ENCODE measurements at places on chromosomes 1 and 21. TPM values are rescaled to one million over a fixed set of nuclear protein-coding genes. Genes with fewer than 3 reads are reported as not detected.

The B3GALNT2 gene
- 17.0 TPM for total RNA-seq

The OR2L2 gene
- total RNA-seq, result not detected

The S100A1 gene
- total RNA-seq, result 45.4 TPM

The OTUD7B gene
- total RNA-seq, result 79.1 TPM

The SPRR2G gene
- total RNA-seq, result not detected

The PODN gene
- total RNA-seq, result 209 TPM

DNA sequence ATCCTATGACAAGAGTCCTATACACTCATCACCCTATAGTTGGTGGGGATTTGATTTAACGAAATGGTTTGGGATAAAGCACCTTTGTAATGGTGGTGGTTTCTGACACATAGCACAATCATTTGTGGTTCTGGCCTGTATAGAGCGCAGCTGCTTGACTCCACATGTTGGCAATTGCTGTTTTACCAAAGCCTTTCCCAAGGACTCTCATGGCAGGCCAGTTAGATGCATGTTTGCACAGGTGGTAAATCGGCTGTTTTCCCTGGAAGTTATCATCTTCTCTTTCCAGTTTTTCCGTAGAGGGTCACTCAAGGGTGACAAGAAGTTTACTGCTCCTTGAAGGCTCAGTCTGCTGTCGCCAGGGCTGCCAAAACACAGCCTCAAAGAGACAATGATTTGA is 17.1 kb upstream of the XPR1 start:
- no peaks in the 10 kb centered on the region for H3K36me3 ChIP-seq
- no peaks in the 10 kb centered on the region for H3K4me1 ChIP-seq
- H3K27me3 ChIP-seq, result no peaks in the 10 kb centered on the region
- H3K4me3 ChIP-seq, result no peak overlapping the region
- DNase-seq, result no peak

DNA sequence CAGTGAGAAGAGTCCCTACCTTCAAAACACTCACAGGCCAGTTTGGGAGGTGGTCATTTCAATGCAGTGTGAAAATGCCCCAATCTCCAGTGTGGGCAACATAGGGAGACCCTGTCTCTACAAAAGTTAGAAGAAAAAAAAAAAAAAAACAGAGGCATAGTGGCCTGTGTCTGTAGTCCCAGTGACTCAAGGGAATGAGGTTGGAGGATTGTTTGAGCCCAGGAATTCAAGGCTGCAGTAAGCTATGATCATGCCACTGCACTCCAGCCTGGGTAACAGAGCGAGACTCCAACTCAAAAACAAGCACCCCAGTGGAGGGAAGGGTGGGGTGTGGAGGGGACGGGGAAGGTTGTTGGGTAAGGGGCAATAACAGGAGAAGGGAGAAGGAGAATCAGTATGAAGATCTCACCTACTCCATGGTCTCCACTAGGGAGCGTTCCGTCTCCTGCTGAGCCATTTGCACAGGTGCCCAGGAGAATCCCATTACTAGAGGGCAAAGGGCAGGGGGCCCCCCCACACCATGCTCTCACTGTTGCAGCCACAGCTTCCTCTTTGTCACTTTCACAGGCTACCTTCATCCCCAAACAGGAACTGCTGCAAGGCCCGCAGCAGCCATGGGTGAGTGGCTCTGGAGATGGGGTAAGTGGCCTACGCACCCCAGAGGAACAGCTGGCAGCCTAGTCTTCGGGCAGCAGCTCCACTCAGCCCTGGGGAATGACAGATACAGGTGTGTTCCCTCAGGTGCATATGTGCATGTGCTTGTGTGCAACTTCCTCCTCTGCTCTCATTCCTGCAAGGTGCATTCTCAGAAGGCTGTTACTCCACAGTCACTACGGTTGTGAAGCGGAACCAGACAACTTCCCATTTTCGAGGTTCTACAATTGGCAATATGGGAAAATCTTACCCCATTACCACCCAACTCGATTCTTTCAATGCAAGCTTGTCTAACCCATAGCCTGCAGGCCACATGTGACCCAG is 87.9 kb upstream of the LYST start:
- no peak overlapping the region for H3K27ac ChIP-seq
- H3K36me3 ChIP-seq, result no peaks in the 10 kb centered on the region
- DNase-seq, result no peak
- no peaks in the 10 kb centered on the region for H3K27me3 ChIP-seq
- H3K4me1 ChIP-seq, result no peaks in the 10 kb centered on the region

DNA sequence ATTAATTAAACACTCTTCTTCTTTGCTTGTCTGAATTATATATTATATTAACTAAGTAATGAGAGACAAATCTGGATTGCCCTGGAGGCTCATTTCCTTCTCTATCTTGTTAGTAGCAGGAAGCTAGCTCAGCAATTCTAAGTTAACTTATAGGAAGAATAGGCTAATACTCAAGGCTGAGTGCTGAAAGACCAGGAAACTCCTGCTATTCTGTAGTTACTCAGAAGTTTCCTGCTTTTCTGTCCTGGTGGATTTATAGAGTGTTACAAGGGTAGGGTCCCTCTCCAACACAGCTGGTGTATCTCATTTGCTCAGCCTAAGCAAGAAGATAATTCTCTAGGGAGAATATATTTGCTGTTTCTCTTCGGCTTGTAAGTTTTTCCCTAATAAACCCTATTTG is 29.2 kb downstream of the HSPA13 start:
- no peak overlapping the region for H3K4me3 ChIP-seq
- H3K27me3 ChIP-seq, result no peaks in the 10 kb centered on the region
- H3K27ac ChIP-seq, result no peak overlapping the region
- H3K36me3 ChIP-seq, result no peaks in the 10 kb centered on the region

DNA sequence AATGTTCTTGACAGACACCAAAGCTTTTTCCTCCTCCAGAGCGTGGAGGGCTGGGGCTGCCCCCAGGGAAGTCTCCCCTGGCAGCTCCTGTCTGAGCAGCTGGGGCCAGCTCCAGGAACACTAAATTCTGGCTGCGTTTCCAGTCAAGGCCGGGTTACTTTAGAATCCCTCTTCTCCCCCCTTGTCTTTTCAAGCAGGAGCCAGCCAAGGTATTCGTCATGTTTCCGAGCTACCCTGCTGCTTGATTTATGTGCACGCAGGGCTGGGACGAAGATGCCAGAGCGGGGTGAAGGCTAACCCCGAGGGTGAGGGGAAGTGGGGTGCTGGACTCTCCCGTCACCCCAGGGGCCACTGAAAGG is 68.1 kb upstream of the ANGPTL1 start:
- no peak overlapping the region for H3K4me3 ChIP-seq
- H3K4me1 ChIP-seq, result no peaks in the 10 kb centered on the region
- peak; percentile 60 for DNase-seq
- no peaks in the 10 kb centered on the region for H3K36me3 ChIP-seq
- H3K27ac ChIP-seq, result peak overlapping the region; percentile 88

DNA sequence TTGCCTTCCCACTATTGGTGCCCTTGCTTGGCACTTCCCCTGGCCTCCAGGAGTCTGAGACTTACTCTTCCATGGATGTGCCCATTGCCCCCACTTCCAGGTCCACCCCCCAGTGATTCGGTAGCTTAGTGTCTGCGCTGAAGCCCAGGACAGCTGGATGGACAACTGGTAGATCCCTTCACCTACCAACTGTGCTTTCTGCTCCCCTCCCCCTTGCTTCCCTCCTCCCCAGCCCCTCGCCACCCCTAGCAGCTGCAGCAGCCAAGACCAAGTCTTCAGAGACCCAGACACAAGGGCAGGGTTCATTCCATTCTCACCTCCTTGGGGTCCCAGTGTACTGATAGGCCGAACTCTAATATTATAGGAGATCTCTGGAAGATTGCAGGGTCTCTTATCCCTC is 6.9 kb downstream of the LMNA start:
- H3K27ac ChIP-seq, result peak overlapping the region; percentile 97
- no peaks in the 10 kb centered on the region for H3K27me3 ChIP-seq
- H3K4me3 ChIP-seq, result peak overlapping the region; percentile 12
- no peak for DNase-seq
- peaks cover 85% of the 10 kb centered on the region for H3K4me1 ChIP-seq

- H3K4me1 ChIP-seq, result peaks cover 4% of the 10 kb centered on the region
- no peak overlapping the region for H3K27ac ChIP-seq
- H3K27me3 ChIP-seq, result no peaks in the 10 kb centered on the region
- no peak overlapping the region for H3K4me3 ChIP-seq
These were observed 49.6 kb downstream of the ABCA4 start for GRCh38 chr1:94071391-94071790.

DNA sequence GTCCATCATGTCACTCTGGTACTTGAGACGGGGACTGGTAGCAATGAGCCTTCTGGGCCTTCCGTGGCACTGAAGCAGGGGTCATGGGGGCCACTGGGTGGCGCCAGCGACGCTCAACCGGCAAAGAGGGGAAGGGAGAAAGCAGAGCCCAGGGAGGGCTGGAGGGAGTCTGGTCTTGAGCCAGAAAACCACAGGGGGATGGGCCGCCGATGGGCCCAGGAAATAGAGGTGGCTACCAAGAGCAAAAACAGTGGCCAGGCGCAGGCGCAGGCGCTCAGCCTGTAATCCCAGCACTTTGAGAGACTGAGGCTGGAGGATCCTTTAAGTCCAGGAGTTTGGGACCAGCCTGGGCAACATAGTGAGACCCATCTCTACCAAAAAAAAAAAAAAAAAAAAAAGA is 21.8 kb downstream of the EXOC8 start:
- DNase-seq, result no peak
- no peak overlapping the region for H3K27ac ChIP-seq
- H3K4me1 ChIP-seq, result no peaks in the 10 kb centered on the region
- H3K27me3 ChIP-seq, result no peaks in the 10 kb centered on the region
- H3K36me3 ChIP-seq, result peaks cover 6% of the 10 kb centered on the region

DNA sequence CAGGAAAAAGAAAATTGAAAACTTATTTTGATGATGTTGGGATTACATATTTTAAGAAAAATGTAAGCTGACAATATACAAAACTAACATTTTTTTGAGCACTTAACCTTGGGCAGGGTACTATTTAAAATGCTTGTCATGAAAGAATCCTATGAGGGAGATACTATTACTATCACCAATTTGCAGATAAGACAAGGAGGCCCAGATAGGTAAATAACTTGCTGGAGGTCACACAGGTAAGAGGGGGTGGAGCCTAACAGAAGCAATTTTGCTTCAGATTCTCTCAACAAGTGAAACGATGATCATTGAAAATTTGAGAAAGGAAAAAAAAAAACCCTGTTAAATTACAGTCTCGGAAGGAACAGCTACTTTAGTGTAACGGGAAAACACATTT is 1.2 kb downstream of the GART start:
- H3K4me1 ChIP-seq, result no peaks in the 10 kb centered on the region
- no peak for DNase-seq
- H3K36me3 ChIP-seq, result no peaks in the 10 kb centered on the region
- H3K4me3 ChIP-seq, result peak overlapping the region; percentile 76
- peak overlapping the region; percentile 98 for H3K27ac ChIP-seq
- no peaks in the 10 kb centered on the region for H3K27me3 ChIP-seq

DNA sequence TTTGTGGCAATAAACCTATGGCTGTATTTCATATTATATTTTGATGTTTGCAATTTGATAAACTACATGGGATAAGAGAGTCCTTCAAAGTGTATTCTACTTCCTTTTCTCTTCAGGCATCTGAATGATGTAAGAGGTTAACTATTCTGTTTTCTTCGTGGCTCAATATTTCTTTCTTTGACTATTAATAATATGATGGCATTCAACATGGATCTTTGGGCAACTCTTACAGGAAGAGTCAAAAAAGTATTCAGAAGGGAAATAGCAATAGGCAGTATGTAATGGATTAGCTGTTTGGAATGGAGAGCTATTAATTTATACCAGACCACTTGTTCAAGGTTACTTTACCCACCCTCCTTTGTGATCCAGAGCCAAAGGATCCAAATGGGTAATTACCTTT is 74.4 kb downstream of the HMCN1 start:
- H3K36me3 ChIP-seq, result no peaks in the 10 kb centered on the region
- no peaks in the 10 kb centered on the region for H3K4me1 ChIP-seq
- H3K27me3 ChIP-seq, result no peaks in the 10 kb centered on the region
- no peak overlapping the region for H3K27ac ChIP-seq
- no peak overlapping the region for H3K4me3 ChIP-seq

- no peaks in the 10 kb centered on the region for H3K4me1 ChIP-seq
- no peaks in the 10 kb centered on the region for H3K27me3 ChIP-seq
- DNase-seq, result no peak
- no peak overlapping the region for H3K27ac ChIP-seq
These were observed 48.0 kb downstream of the TEX35 start for GRCh38 chr1:178560871-178561376.

- H3K4me1 ChIP-seq, result no peaks in the 10 kb centered on the region
- H3K27me3 ChIP-seq, result no peaks in the 10 kb centered on the region
These were observed 50.2 kb upstream of the IGSF5 start for GRCh38 chr21:39694750-39695149.

DNA sequence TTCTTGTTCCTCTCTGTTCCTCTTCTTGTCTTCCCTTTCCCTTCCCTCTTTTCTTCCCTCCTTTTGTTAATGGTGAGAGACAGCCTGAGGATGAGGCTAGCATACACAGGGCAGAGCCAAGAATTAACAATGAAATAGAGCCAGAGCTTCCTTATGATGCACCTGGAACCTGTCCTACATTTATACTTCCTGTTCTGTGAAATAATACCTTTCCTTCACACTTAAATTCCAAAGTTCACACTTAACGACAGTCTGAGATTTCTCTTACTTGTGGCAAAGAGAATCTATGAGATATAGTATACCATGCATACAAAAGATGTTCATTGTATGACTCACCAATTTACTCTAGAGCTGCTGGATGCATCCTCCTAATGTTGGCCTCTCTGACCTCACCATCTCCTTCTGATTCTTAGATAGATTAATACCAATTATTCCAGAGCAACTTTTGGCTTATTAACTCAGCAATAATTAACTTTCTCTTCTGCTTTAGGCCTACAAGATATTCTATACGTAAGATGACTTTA is 30.8 kb upstream of the TSNAX start:
- no peak overlapping the region for H3K4me3 ChIP-seq
- DNase-seq, result no peak
- peaks cover 17% of the 10 kb centered on the region for H3K4me1 ChIP-seq
- no peak overlapping the region for H3K27ac ChIP-seq
- no peaks in the 10 kb centered on the region for H3K27me3 ChIP-seq

GRCh38 chr1:236471653-236472052 is 52.1 kb upstream of the LGALS8 start:
- DNase-seq, result no peak
- H3K4me1 ChIP-seq, result no peaks in the 10 kb centered on the region
- no peaks in the 10 kb centered on the region for H3K27me3 ChIP-seq
- no peak overlapping the region for H3K4me3 ChIP-seq
- no peak overlapping the region for H3K27ac ChIP-seq
- H3K36me3 ChIP-seq, result no peaks in the 10 kb centered on the region

GRCh38 chr1:209648931-209649776 is 3.1 kb downstream of the LAMB3 start:
- H3K27ac ChIP-seq, result peak overlapping the region; percentile 46
- H3K27me3 ChIP-seq, result no peaks in the 10 kb centered on the region
- H3K4me3 ChIP-seq, result no peak overlapping the region
- H3K36me3 ChIP-seq, result no peaks in the 10 kb centered on the region
- peaks cover 17% of the 10 kb centered on the region for H3K4me1 ChIP-seq

Measured in tibial nerve (tissue), 4 donors.